ENCODE measurements at places on chromosomes 6 and 20.
A peak's percentile ranks its signal among the peaks of the same experiment; 100 is the strongest.

- DNase-seq, result no peak
These were observed 191.3 kb downstream of the TSHZ2 start for GRCh38 chr20:53163486-53163885.

DNA sequence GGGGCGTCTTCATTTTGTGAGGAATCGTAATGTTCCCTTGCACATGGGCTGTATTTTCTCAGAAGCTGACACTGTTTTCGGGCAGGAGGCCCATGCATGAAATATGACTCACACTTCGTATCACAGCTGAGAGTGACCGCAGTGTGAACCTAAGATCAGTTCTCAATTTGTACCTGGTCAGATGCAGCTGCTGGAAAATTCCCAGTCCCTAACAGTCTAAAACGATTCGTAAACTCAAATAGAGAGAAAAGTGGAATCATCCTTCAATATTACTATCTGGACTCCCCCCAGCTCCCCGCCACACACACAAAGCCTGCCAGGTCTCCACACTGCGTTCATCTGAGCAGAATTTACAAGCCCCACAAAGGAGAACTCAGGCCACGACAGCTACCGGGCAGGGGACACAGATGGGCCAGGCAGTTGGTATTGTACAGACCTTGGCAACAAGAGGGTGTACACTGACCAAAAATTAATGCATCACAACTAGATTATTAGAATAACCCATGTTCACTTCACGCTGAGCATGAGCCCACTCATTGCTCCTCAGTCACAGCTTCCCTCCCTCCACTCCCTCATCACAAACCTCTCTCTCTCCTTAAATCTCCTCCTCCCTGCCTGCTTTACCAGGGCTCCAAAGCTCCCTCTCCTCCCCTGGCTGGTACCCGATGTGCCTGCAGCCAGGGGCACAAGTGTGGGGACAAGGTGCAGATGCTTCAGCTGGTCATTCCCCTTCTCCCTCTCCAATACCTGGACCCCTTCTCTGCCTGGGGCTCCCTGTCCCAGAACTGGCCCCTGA lies 488.4 kb downstream of the PREX1 start:
- no peak for DNase-seq

GRCh38 chr20:1810572-1810925 lies 84.7 kb upstream of the SIRPA start:
- no peak for DNase-seq

GRCh38 chr6:36229223-36229622 lies 32.7 kb downstream of the BRPF3 start:
- no peak for DNase-seq

GRCh38 chr20:25600632-25601031 lies 15.3 kb upstream of the NINL start:
- no peak for DNase-seq

- peak; percentile 32 for DNase-seq
These were observed 74.2 kb downstream of the CD164 start for GRCh38 chr6:109308018-109308492.

- DNase-seq, result no peak
These were observed 46.1 kb upstream of the TNFAIP3 start for GRCh38 chr6:137820952-137821351.

DNA sequence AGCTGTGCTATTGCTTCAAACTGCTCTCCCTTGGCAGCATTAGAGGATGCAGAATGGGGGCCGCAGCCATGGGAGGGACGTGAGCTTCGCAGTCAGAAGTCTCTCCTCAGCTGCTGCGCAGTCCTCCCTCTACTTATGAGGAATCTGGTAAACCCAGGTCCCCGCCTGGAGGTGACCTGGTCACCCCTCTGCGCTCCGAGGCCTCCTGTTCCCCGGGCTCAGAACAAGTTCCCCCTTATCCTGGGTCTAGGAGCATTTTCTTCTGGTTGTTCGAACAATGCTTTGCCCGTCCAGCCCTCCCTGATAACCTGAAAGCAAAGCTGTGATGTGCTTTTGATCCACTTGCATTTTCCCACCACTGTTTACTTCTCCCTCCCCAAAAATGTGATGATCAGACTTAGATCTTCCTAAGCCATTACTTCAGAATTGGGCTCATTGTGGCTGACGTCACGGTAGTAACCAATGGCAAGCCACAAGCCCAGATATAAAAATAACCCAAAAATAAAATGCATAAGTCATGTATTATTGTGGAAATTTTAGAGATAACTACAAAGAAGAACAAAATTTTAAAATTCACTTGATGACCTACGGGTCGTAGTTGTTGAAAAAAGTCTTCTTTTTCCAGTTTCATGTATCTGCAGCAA lies 80.7 kb downstream of the SERAC1 start:
- no peak for DNase-seq

DNA sequence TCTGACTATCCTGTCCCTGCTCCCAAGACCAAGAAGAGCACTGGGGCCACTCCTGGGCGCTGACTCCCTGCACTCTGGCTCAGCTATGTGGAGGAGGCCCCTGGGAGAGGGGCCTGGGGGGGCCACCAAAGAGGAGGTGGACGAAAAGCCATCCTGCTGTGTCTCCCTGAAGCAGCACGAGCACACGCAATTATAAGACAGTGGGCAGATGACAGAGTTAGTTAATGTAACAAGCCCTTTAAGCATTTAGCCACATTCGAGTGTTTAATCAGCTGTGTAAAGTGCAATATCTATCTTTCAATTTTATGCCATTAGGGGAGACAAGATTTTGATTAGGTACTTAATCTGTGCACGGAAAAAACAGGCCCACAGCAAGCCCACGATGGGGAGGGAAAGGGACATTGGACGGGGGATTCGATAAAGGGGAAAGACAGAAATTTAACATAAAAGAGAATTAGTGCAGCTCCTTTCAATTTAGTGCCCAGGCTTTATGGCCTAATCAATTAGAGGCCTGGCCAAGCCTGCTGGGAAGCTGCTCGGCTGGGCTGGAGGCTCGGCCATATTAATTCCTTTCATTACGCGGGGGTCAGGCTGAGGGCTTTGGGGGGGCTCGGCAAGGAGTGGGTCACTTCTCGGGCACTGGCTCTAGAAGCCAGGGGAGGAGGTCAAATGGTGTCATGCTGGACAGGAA lies 286.2 kb downstream of the DHX35 start:
- no peak for DNase-seq

DNA sequence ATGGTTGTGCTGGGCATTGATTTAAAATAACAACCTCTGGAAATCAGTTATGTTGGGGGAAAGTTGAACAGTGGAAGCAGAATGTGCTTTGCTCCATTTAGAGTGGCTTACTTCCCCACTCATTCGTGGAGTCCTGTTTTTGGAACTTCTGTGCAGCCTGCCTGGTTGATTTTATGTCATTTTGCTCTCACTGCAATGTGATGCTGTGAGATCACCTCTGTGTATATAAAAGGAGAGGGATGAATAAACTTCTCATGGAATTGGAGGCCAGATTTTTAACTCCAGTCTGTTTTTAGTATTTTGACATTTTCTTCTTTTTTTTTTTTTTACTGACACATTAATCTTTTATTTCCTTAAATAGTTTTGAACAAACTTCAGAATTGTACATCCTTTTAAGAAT lies 139.0 kb downstream of the FNDC1 start:
- no peak for DNase-seq

GRCh38 chr20:39913274-39913673 lies 775.8 kb downstream of the MAFB start:
- no peak for DNase-seq

GRCh38 chr20:16216227-16216913 lies 356.9 kb downstream of the KIF16B start:
- no peak for DNase-seq

- no peak for DNase-seq
These were observed 13.3 kb downstream of the GRM4 start for GRCh38 chr6:34132486-34133185.

DNA sequence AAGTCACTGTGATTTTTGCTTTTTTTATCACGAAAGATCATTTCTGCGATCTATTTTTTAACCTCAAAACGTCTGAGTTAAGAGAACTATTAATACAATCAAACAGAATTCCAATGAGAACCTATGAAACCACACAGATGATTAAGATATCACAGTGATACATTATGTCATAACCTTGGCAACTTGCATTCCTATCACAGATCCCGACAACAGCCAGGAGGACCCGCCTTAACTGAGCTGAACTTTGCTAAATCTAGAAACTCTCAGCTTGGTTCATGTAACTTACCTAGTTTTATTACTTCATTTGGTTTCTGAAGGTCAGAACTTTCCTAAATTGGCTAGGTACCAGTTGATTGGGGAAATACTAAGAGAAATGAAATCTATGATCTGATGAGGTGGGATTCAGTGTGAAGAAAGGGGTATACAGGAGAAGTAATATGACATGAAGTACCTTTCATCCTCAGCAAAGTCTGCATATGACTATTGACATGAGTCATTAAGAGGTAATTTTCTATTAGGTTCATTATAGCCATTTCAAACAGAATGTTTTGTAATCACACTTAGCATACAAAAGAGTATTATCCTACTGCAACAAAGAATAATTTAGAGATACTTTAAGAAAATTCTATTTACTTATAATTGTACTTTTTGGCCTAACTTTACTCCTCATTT lies 11.2 kb downstream of the LYRM4 start:
- DNase-seq, result no peak

GRCh38 chr20:63966172-63966943 lies 3.4 kb downstream of the ZNF512B start:
- no peak for DNase-seq

DNA sequence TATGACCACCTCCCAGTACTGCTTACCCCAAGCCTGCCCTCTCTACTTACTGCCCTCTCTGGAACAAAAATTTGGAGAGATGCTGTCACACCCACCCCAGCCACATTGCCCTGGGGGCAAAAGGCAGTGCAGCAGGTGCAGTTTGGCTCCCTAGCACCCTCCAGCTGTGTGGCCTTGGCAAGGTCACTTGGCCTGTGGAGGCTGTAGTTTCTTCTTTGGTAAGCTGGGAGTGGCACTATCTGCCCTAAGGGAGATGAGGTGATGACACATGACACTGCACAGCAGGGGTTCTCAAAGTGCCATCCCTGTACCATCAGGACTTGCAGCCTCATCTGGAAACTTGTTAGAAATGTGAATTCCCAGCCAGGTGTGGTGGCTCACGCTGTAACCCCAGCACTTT lies 44.8 kb downstream of the TAF8 start:
- no peak for DNase-seq

GRCh38 chr6:36853325-36853724 lies 14.1 kb upstream of the CPNE5 start:
- no peak for DNase-seq

DNA sequence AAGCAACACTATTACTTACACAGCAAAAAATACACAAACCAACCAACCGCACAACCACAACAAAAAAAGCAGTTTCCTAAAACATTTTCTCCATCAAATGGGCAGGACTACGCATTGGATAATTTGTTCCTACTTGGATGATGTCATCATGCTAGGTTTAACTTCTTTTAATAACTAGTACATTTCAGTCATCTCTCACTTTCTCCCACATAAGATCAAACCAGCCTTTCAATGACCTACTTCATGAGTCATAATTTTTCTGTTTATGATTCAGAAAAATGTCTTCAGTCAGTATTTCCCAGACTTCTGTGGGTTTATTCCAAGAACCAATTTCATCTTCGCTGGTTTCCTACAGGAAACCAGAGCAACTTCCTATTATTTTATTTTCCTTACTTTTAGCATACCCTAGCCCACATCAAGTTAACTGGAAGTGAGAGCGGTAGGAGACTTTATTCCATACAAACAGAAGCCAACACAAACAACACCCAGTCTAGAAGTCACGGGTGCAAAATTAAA lies 134.2 kb downstream of the GMDS start:
- no peak for DNase-seq

DNA sequence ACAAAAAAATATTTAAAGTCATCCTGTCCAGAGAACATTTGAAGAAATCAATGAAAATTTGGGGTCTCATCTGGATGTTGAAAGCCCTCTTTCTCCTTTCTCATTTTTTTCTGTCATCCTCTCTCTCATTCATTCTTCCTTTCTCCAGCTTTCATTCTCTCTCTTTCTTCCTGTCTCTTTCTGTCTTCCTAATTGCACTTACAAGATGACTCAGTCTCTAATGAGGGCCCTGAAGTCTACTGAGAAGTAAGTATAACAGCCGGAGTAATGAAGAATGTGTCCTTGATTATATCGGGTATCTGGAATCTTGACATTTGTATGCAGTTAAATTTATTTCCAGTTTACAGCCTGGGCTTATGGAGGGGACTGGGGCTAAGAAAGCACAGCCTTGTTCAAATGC lies 232.2 kb upstream of the SULF2 start:
- no peak for DNase-seq

DNA sequence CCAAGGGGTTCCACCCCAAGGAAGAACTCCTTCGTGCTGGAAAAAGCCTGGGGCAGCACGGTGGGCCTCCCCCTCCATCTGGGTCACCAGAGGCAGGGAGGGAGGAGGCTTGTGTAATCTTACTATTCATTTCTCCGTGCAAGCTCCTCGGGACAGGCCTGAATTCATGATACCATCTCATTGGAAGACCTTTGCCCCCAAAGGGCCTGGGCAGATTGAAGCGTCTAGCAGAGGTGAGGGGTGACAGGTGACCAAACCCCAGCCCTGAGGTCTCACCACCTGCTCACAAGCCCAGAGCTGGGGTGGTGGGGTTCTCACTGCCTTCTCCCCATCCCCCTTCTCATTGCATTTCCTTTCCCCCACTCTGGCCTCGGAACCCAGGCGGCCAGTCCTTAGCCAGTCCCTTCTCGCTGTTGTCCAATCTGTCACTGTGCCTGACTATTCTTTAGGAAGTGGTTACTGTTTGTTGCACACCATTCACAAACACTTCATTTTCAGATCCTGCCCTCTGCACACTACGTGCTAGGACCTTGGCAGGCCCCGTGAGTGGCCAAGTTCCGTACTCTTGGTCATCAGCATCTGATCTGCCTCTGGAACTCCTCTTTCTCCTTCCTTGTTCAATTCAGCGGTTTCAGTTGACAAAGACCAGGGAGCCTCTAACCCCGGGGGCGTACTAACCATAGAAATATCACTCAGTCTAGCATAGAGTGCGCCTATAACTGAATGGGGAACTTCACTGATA lies 137.1 kb downstream of the LY86 start:
- no peak for DNase-seq

DNA sequence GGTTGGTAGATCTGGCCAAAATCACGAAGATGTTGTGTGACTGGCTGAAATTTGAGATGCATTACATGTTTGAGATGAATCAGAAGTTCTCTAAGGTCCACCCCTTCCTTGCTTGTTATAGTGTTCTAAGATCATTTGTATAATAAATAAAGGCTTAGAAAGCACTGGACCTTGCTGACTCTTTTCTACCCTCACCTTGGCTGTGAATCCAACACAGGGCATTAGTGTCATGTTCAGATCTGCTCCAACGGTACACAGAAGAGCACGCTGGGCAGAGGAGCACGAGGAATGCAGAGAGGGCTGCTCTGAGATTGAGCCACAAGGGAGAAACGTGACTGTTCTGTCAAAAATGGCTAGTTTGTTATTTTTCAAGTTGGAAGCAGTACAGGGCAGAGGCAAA lies 169.5 kb upstream of the HDAC2 start:
- no peak for DNase-seq

GRCh38 chr20:57007171-57007540 lies 259.3 kb downstream of the BMP7 start:
- DNase-seq, result no peak

DNA sequence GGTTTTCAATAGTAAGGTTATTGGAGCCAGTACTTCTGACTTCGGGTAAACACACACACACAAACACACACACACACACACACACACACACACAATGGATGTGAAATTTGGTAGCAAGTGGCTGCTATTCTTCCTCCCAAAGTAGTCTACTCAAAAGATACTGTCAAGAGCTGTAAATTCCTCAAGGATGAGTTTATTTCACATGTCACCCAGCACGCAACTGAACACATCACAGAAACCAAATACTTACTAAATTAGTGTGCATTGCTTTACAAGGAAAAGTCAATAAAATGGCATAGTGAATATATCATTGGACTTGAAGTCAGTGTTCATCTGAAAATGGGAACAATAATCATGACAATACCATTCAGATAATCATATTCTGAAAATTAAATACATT lies 32.9 kb downstream of the MMUT start:
- DNase-seq, result no peak

Measured in NK-92 treated with Interleukin-12 subunit alpha and Interleukin-12 subunit beta, amount 100 ng/mL, for 24 hours (cell line).